T-helper 1 cell (primary cell): ENCODE measurements at places on chromosomes 16 and 17.

DNA sequence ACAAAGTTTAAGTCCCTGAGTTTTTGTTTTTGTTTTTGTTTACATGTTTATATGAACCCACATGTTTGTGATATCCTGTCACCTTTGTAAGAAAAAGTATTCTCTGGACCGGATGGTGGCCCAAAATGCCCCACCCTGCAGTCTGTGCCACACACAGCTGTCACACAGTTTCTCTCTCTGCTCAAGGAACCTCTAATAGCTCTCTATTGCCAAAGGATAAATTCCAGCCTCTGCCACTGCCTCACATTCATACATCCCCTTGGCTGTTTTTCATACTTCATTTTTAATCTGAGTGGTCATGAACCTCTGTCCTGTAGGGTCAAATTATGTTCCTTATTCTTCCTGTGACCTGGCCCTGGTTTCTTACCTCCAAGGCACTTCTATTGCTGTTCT lies 520.3 kb upstream of the CDH5 start:
- no peak for DNase-seq

GRCh38 chr17:802901-803881 lies 21.0 kb downstream of the MRM3 start:
- no peak for DNase-seq

DNA sequence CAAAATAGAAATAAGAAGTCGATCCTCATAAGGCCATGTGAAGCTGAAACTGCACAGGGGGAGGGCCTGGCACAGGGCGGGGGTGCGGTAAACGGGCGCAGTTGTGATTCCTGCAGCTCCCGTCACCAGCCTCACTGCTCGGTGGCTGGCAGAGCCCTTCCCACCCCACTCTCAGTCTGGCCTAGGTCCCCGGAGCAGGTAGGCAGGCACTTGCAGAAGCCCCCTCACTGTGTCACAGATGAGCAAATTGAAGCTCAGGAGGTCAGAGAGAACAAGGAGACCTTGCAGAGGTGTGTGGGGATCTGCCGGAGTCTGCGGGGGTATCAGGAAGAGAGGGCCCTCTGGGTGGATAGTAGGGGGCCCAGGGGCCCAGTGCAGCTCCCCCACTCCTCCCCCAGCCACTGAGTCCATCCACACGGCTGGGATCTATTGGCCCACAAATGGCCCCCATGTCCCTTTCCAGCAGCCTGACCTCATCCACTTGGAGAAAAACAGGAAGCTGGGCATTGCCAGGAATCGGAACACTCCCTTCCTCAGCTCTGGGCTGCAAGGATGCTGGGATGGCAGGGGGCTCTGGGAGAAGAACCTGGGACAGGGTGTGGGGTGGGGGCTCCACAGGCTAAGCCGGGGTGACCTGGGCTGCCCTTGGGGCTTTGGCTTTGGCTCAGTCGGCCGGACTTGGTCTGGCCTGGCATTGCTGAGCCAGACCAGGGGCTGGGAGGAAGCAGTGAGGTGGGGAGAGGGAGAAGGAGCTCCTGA lies 21.4 kb upstream of the MAP3K14 start:
- no peak for DNase-seq

- peak; percentile 77 for DNase-seq
These were observed at the start of gene DOK4 for GRCh38 chr16:57485916-57486857. Gene DOK4, minus strand, starts transcription at chr16:57486493. Its CDS starts 6,986 bp downstream, at chr16:57479507.

- DNase-seq = peak; percentile 84
These were observed 487 bp downstream of the C17orf67 start for GRCh38 chr17:56833057-56833808.
